Amygdala (tissue), 56 donors: ENCODE measurements at places on chromosomes 1 and 21.

- DNase-seq = no peak
Measured at GRCh38 chr1:230868736-230869385, 540 bp upstream of the C1orf198 start.

DNA sequence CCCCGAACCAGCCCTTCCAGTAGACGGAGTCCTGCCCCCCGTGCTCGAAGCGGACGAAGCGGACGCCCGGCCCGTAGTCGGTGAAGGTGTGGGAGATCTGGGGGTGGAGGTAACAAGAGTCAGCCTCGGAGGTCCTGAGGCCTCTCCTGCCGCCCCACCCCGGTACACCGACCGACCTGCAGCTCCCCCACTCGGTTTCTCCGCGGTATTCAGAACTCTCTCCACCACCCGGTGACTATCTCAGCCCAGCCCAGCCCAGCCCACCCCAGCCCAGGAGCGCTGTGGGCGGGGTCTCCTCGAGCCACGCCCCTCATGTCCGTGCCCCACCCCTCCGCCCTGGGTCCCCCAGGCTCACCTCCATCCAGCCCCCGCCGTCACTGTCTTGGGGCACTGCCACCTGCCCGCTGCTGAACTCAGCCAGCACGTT lies 5.5 kb downstream of the FBXO2 start:
- peak; percentile 18 for DNase-seq

- no peak for DNase-seq
Measured at GRCh38 chr1:78855258-78855657, 151.3 kb downstream of the ADGRL4 start.

GRCh38 chr21:33029975-33030461 lies 4.3 kb downstream of the OLIG2 start:
- no peak for DNase-seq

DNA sequence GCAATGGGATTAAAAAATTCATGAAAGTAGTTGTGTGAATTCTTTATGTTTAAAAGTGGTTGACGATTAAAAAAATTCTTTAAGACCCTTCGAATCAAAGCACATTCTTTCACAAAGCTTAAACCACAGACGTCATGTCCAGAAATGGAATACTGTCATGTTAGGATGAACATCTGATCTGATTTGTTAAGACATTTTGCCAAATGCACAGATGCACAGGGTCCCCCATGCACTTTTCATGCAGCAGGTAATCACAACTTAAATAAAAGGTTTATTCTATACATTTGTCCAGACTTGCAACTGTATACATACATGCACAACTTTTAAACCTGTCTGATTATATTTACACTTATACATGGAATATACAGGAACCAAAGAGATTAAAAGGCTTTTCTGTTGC lies 103.3 kb downstream of the NRIP1 start:
- DNase-seq = no peak

DNA sequence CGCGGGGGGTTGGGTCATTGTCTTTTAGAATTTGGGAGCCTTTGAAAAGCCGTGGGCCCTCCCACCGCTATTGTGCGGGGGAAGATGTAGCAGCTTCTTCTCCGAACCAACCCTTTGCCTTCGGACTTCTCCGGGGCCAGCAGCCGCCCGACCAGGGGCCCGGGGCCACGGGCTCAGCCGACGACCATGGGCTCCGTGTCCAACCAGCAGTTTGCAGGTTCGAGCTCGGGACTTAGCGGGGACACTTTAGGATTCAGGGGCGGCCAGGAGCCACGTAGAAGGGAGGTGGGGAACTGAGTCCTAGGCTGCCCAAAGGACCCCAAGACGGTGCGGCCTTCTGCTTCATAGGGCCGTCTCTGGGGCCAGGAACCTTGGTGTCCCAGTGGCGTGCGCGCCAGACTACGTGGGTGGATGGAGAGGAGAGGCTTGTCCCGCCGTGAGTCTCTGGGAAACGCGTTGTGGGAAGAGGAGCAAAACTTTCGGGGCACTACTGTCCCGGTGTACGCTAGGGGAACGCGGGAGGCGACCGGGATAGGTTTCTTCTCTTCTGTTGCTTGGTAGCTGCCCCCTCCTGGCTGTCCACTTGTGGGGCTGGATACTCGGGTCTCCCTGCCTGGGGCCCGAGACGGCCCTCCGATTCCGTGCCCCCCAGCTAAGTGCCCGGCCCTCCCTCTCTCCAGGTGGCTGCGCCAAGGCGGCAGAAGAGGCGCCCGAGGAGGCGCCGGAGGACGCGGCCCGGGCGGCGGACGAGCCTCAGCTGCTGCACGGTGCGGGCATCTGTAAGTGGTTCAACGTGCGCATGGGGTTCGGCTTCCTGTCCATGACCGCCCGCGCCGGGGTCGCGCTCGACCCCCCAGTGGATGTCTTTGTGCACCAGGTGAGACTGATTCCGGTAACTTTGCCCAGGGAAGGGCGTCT lies at the start of gene LIN28A:
Gene LIN28A, plus strand, starts transcription at position 112 of the 918 bp plus-strand sequence. Its CDS starts 75 bp downstream, at position 187.
- no peak for DNase-seq

DNA sequence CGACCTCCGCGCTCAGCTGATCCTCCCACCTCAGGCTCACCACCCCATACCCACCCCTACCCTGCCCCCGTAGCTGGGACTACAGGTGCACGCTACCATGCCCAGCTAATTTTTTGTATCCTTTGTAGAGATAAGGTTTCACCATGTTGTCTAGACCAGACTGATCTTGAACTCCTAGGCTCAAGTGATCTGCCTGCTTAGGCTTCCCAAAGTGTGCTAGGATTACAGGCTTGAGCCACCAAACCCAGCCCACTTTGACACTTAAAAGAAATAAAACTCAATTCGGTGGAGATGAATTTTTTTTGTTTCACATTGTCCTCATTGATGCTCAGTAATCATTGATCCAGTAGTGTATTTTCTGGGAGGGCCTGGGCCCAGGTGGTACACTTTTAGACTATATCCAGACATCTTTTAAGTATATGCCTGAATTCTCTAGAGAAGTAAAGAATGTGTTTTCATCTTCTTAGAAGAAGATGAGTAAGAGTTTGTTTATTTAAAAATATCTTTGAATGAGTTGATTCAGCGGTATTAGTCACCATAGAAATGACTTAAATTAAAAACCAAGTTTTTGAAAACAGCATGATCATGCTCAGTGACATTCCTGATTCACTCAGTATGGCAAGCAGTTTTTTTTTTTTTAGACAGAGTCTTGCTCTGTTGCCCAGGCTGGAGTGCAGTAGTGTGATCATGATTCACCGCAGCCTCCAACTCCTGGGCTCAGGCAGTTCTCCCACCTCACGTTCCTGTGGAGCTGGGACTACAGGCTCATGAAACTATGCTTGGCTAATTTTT lies 57.8 kb downstream of the EPB41 start:
- no peak for DNase-seq

GRCh38 chr1:160374306-160375110 lies 7.6 kb downstream of the NHLH1 start:
- no peak for DNase-seq

- no peak for DNase-seq
Measured at GRCh38 chr1:119974013-119974412, 77.7 kb upstream of the ADAM30 start.

GRCh38 chr1:205142102-205142469 lies 20.3 kb upstream of the RBBP5 start:
- DNase-seq = no peak

GRCh38 chr1:216805233-216805632 lies 82.0 kb upstream of the ESRRG start:
- no peak for DNase-seq

GRCh38 chr1:151832318-151832980 lies 847 bp upstream of the RORC start:
- DNase-seq = peak; percentile 50

DNA sequence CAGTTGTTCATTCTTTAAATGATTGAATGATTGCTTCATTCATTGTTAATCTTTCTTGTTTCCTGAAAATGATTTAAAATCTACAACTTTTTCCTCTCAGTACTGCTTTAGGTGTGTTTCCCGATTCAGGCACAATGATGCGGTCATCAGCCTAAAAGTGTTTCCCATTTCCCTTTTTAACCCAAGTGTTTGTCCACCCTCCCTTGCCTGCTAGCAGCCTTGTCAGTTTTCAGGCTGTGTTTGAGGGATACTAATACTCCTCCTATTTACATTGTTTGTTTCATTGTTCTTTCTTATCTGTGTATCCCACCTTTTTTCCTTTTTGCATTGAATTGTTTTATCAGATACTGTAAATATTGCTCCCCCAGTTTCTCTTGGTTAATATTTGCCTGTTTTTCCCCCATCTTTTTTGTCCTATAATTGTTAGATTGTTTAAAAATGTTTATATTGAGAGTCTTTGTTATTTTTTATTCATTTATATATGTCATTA lies 131.1 kb downstream of the KIAA0319L start:
- no peak for DNase-seq

DNA sequence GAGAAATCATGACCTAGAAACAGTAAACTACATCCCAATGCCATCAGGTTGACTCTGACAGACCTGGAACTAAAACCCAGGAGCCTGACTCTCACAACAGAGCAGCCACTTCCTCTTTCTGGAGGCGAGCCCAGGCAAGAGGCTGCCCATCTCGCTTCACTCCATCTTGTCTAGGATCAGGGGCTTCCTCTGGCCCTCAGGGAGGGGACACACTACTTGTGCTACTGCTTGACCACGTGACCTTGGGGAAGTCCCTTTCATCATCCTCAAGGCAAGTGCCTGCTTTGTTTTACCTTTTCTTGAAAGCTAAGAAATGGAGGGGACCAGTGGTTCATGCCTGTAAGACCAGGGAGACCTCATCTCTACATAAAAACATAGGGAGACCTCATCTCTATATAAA lies 2.6 kb upstream of the TENT5B start:
- no peak for DNase-seq

DNA sequence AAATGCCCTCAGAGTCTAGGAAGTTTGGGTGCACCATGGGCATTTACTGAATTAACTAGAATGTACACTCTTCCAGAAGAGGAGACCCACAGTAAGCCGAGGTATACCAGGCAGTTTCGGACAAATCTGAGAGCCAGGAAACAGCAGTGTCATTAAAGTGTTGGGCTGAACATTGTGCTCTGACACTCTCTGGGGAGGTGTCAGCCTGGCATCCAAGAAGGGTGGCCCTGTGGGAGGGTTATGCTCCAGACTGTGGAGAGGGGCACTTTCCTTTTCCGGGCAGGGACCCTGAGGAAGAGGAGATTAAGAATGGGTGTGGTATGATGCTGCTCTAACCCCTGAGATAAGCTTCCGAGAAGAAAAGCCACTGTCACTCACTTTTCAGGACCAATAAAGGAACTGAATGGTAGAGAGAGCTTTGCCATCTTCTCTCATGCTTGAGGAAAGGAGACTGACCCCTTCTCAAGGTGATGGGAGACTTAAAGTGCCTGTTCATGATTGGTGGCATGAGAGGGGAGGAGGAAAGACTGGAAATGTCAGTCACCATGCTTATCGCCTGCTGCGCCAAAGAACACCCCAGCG lies 98.2 kb downstream of the UCK2 start:
- DNase-seq = no peak

DNA sequence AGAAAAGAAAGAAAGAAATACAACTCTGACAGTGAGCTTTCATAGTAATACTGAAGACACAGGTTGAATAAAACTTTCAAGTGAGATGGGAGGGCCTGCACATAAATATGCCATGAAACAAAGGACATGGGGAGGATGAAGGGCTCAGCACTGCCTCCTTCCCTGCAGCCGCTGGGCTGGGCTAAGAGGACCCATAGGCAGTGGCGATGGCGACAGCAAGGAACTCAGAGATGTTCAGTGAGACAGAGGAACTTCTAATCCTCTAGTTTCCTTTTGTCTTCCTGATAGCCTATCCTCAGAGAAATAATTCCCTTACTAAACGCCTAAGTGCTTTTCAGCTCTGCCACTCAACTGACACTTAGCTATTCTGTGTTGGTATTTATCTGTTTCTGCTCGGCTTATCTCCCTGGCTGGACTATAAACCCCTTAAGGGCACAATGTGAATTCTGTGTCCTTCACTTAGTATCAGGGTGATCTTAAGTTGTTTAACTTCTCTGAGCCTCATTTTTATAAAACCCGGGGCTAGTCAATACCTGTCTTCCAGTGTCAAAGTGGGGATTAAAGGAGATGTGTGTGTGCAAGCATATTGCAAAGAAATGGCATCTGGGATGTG lies 24.4 kb upstream of the IER5 start:
- DNase-seq = no peak
